ENCODE measurements at places on chromosomes 5 and 9.

DNA sequence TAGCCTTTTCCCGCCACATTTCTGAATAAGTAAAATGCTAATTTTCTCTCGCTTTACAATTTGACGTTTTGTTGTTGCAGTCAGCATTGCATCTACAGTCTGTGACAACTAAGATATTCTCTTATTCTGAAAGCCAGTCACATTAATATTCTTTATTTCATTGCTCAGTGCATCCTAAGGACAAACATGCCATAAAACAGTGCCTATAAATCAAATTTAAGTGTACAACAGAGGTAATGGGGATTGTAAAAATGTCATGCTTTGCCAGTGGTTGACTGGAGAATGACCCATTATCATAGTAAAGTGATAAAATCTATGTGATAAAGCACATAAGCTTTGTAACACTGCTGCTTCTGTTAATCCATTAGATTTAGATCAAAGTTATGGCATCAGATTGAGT lies 1850.0 kb upstream of the ACO1 start:
- no peak for DNase-seq

DNA sequence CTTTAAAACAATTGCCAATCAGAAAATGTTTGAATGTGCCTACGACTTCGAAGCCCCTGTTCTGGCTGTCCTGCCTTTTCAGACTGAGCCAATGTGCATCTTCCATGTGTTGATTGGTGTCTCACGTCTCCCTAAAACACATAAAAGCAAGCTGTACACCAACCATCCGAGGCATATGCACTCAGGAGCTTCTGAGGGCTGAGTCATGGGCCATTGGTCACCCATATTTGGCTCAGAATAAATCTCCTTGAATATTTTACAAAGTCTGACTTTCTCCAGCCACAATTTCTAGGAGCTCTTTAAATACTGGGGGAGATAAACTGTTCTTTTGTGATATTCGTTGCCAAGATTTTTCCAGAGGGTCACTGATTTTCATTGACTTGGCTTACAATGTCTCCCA lies 53.9 kb downstream of the C9orf57 start:
- no peak for DNase-seq

- DNase-seq, result no peak
Measured at GRCh38 chr5:139904816-139905661, 109.4 kb downstream of the PSD2 start.

DNA sequence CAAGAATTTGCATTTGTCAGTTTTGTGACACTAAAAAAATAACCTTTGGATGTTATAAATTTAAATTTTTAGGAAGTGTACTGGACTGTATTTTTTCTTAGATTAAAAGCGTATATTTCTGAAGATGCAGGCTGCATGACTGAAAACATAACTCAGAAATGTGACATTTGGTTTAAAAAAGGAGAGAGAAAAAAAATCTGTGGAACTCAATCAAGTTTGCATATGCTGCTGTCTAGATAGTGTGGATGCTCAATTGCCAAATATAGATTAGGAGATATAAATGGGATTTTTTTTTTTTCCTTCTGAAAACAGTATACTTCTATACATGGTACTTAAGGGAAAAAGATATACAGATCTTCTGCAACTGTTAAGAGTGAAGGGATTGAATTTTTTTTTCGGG lies 402.3 kb downstream of the TAF11L14 start:
- no peak for DNase-seq

- no peak for DNase-seq
Measured at GRCh38 chr5:108786806-108787483, 39.2 kb downstream of the FER start.

DNA sequence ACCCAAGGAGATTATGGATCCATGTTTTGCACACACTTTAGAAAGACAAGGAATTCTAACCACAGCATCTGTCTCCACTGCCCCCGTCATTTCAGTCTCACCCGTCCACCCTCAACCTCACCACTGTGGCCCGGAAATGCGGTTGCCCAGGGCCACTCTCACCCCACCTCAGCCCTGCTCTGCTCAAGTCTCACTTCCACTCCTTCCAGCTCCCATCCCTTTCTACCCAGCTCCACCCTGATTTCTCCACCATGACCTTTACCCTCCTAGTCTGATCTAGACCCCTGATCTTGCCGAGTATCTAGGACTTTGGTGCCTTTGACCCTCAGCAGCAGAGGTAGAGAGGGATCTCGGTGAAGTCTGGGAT lies 7.2 kb upstream of the KCNIP1 start:
- no peak for DNase-seq

DNA sequence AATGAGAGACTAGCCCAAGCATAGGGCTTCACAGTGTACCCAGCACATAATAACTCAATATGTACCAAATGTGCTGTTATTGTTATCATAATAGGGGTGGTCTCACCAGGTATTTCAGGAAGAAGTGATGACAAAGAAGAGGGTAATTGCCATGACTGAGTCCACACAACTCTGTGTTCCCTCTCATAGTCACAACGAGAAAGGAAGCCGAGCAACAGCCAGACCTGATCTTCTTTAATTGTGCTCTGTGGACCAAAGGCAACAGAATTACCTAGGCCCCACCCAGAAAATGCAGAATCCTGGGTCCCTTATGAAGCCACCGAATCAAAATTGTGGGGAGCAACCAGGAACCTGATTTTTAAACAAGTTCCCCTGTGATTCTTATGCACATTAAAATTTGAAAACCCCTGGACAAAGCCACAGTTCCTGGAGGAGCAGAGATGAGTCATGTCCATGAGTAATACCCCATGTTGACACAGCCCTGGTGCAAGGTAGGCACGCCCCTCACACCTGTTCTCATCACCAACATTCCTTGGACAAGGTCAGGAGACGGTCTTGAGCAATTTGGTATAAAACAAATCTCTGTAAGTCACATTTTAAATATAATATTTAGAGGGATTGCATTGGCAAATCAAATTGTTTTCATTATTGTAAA lies 5.2 kb downstream of the FGF1 start:
- no peak for DNase-seq

- DNase-seq, result no peak
Measured at GRCh38 chr9:132046456-132046855, 33.2 kb downstream of the MED27 start.

DNA sequence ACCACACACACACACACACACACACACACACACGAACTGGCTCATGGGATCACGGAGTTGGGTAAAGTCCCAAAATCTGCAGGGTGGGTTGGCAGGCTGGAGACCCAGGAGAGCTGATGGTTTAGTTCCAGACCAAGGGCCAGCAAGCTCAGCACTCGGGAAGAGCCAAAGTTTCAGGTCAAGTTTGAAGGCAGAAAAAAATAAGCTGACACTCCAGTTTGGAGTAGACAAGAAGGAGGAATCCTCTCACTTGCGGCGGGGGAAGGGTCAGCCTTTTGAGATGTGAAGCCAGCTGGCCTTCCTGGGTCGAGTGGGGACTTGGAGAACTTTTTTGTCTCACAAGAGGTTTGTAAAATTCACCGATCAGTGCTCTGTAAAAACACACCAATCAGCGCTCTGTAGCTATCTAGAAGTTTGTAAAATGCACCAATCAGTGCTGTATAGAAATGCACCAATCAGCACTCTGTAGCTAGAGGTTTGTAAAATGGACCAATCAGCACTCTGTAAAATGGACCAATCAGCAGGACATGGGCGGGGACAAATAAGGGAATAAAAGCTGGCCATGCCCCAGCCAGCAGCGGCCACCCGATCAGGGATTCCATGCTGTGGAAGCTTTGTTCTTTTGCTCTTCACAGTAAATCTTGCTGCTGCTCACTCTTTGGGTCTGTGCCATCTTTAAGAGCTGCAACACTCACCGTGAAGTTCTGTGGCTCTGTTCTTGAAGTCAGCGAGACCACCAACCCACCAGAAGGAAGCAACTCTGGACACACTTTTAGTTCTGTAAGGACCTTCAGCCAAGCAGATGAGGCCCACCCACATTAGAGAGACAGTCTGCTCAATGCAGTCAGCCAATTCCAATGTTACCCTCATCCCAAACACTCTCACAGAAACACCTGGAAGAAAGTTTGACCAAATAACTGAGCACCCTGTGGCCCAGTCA lies 37.8 kb upstream of the UNC5A start:
- no peak for DNase-seq

DNA sequence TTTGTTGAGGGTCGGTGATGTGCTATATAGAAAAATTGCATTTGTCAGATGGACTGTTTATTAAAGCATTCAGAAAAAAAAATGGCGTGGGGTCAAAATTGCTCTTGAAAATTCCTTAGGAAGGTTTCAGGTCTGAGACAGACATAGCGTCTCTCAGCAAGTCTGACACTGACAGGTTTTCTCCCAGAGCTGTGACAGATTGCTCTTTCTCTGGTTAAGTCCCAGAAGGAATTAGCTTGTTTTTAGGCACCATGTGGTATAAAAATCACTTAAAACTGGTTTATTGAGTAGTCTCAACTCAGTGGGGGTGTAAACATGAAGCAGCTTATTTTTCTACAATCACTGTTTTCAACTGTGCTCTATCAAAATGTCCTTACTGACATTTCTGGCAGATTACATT lies 1379.8 kb downstream of the MAT2B start:
- DNase-seq, result no peak

- DNase-seq, result no peak
Measured at GRCh38 chr5:43338862-43339261, 25.6 kb upstream of the HMGCS1 start.

DNA sequence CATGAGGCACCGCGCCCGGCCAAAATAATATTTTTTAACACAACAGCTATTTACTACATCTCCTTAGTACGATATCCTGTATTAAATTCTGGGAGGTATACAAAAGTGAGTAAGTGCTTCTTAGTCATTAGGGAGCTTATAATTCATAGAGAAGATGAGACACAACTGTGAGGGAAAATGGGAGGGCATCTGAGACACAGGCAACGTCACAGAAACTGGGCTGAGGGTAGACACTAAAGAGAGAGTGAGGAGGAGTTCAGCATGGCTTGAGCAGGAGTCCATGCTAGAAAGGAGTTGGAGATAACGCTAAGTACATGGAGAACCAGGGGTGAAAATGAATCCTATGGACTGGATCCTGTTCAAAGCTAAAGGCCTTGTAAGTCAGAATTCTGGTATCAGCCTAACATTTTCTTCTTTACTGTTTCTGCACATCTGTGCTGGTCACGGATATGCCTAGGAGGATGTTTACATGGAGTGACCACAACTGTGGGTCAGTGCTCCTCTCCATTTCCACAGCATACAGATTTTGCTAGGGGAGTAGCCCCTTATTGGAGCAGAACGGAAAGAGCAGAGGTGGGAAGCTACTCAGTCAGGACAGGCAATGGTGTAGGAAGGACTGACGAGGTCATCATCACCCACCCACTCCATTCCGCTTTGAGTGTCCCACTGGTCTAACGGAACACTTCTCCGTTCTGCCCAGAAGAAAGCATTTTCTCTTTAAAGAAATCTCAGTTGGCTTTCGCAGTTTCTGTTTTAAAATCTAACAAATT lies 310.4 kb upstream of the EFNA5 start:
- no peak for DNase-seq

DNA sequence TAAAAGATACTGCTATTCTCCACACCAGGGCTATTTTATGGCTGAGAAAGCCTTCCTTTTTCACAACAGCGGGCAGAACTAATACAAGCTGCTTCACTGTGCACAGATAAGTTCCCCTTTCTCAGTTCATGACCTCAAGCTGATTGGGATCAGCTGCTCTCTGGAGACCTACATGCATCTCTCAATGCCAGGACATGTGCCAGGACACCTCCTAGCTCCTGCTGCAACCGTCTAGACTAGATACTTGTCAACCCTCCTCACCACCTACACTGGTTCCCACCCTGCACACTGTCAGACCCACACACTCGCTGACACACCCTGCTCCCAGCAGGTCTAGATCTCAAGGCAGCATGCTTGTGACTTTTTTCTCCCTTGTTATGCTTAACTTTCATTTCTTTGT lies 39.8 kb downstream of the STARD4 start:
- peak; percentile 10 for DNase-seq

DNA sequence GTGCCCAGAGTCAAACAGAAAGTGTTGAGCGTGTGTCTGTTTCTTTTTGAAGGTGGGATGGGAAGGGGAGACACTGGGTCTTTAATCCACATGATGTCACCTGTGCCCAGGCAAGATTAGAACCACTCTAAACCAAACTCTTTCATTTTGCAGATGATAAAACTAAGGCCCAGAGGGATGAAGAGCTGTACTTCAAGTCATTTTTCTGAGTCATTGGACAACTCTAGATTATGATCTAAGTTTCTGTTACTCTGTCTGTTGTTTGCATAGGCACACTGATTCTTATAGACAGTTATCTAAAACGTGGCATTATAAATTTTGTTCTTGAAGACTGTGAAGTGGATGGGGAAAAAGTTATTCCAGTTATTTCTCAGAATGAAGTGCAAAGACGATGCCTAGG lies 48.8 kb downstream of the MAST4 start:
- DNase-seq, result no peak

GRCh38 chr9:89956331-89956730 lies 351.5 kb downstream of the GADD45G start:
- DNase-seq, result no peak

DNA sequence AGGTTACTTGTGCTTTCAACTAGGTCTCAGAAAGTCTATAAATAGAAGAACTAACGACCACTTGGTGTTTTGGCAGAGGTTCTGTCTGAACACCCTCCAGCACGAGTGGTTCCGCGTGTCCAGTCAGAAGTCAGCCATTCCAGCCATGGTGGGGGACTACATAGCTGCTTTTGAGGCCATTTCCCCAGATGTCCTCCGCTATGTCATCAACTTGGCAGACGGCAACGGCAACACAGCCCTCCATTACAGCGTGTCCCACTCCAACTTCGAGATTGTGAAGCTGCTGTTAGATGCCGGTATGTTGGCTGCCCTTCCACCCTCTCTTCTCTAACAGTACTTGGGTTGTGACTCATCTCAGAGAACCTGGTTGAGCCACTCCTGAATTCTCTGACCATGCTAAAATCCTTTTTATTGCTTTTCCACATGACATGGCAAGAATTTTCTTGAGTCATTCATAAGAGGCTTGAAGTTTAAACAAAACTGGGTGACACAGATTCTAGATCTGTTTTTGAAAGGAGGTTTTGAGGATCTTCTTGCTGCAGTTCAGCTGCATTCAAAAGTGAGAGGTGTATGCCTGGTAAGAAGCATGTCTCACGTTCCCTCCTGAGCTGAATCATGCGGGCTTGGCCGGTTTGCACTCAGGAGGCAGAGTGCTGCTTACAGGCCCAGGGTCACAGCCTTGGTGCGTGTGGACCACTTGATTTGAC lies 103.1 kb upstream of the DMRT1 start:
- DNase-seq, result no peak

GRCh38 chr5:128673411-128673957 lies 135.4 kb upstream of the FBN2 start:
- no peak for DNase-seq

- no peak for DNase-seq
Measured at GRCh38 chr5:35218981-35219380, 11.3 kb downstream of the PRLR start.

DNA sequence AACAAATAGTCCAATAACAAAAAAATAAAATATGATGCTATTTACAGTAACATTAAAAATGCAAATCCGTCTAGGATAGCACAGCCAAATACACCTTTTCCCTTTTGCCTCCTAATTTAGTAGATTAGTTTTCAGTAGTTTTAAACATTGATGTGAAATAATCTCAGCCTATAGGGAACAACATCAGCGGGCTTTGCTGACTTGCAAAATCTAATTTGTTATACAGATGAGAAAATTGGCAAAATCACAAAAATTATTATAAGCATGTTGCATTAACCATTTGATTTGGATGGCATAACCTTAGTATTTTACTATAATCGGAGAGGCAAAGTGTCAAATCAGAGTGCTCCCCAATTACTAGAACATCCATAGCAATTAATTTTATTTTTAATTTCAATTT lies 563.5 kb downstream of the CDH18 start:
- no peak for DNase-seq

Data from GM10248 (cell line).